ENCODE measurements at places on chromosomes 12 and 14.
A peak's percentile ranks its signal among the peaks of the same experiment; 100 is the strongest.

DNA sequence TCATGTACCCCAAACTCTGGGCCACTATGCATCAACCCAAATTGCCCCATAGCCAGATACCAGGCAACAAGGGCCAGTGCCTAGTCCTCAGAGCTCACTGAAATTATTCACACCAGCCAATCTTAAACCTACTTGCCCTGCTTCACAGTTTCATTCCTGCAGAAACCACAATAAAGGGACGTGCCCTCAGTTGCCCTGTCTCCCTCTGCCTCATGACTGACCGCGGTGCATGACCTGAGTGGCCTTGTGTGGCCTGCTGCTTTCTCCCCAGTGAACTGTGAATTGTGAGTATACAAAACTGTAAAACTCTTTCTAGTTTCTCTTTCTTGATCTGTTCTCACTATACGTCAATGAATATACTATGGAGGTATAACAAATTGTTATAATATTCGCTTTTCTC, 490.9 kb upstream of the MIS18BP1 start:
- DNase-seq = no peak

DNA sequence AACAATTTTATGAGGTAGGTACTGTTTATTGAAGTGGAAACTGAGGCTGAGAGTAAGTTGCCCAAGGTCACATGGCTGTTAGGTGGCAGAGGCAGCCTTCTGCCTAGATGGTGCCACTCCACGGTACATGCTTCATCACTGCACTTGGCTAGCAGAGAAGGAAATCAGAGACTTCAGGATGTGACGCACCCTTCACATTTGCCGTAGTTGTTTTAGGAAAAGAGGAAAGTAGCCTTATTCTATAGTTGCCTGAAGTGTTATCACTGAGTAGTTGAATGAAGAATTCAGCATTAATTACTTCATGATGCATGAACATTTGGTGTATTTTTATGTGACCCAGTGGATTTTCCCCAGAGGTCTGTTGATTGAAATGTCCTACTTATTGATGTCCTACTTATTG, 55.7 kb downstream of the ERC1 start:
- no peak for DNase-seq

- DNase-seq = no peak
Observed at GRCh38 chr12:93279565-93280412, 97.9 kb upstream of the NUDT4 start.

- DNase-seq = no peak
Observed at GRCh38 chr14:65228436-65228835, 126.1 kb upstream of the MAX start.

- DNase-seq = peak; percentile 47
Observed at GRCh38 chr12:120199595-120200306, 1.2 kb downstream of the RPLP0 start.

DNA sequence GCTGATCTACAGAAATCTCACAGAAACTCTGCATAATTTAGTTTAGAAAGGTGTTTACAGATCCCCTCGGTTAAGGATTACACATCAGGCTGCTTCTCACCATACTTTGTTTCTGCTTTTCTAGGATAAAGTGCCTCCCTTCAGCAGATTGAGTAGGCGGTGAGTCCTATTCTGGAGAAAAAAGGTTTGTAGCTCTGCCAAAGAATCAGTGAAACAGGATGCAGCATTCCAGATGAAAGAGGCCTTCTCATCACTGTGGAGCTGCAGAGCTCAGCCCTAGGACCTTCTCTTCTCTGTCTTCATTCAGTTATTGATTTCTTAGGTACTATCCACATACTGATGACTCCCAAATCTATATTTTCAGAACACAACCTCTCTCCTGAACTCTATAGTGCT, 155.5 kb upstream of the KRR1 start:
- no peak for DNase-seq

DNA sequence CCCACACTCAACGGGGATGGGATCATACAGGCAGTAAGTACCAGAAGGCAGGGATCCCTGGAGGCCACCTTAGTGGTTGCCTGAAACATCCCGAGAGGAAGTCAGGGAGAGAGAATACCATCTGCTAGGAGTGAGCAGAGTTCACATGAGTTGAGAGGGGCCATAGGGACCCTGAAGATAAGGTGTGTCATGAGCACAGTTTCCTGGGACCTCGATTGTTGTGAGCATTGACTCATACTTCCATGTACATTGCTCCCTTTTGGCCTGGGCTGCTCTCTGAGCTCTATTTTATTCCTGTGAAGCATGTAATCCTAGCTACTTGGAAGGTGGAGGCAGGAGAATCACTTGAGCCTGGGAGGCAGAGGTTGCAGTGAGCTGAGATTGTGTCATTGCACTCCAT, 120.5 kb downstream of the TBC1D30 start:
- DNase-seq = no peak
